COR-L47 (cell line): ENCODE measurements at places on chromosomes 16 and 17.

DNA sequence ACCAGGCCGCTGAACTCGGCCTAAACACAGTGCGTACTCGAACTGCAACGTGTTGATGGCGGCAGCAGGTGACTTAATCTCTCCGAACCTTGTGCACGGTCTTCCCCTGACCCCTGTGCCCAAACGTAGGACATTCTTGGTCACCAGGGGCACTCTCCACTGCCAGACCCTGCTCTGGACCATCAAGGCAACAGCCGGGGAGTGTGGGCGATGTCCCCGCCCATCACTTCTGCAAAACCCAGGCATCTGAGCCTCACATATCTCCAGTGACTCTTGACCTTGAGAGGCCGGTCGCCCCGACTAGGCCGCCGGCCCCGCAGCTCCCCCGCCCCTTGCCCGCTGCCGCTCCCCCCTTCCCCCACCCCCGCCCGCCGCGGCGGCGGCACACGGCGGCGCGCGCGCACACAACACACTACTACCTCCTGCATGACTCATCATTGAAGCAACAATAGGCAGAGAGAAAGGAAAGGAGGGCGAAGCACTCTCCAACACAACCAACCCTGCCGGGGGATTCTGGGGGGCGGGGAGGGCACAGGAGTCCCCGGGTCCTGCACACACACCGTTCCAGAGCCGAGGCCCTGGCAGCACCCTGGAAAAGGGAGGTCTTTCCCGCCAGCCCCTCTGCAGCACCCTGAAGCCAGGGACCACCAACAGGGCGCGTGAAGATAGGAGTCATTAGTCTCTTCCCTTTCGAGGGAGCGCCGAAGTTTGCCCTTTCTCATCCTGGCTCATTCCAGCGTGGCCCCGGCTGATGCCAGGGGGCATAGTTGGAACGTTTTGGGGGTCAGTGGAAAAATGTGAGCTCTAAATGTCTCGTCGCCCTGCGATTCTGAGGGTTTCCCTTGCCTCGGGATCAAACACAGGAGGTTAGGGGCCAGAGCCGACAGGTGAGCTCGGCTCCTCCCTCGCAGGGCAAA, 1.9 kb downstream of the MNT start:
- DNase-seq = peak; percentile 43

GRCh38 chr17:49230636-49231562, at the start of gene PHOSPHO1:
TSS of gene PHOSPHO1 (minus strand) at chr17:49230787. CDS start at chr17:49226691, 4,096 bp downstream.
- DNase-seq = peak; percentile 38

DNA sequence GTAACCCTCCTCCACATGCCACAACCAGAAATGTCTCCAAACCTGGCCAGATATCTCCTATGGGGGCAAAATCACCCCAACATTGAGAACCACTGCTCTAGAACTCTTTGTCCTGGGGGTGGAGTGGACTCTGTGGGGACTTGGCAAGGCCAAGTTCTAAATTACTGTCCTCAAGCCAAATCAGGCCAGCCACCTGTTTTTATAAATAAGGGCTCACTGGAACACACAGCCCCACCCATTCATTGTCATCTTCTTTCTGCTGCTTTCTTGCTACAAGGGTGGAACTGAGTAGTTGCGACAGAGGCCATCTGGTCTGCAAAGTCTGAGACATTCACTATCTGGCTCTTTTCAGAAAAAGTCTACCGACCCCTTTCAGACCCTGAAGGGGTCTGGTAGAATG, 26.8 kb upstream of the TMEM220 start:
- no peak for DNase-seq

- no peak for DNase-seq
Observed at GRCh38 chr17:44655983-44656710, at the start of gene MEIOC. TSS of gene MEIOC (plus strand) at chr17:44656468. CDS start at chr17:44656614, 146 bp downstream.

DNA sequence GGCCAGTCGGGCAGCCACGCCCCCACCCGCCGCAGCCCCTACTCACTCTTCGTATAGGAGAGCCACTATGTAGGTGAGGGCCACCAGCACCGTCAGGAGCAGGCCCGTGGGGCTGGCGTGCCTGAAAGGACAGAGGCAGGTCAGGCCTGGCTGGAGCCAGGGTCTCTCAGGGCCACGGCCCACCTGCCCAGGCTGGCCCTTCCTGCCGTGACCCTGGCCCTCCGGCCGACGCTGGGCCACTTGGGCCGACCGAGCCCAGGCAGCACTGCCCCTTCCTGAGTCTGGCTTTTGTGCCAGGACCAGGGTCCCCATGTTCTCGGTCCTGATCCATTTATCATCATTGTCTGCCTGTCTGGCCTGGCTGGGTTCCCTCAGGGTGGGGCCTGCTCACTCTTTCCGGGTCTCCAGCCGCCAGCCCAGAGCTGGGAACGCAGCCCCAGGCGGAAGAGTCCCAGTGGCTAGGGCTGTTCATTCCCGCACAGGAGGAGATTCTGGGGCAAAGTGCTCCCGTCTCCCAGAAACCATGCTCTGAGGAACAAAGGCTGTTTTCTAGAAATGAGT, 10.1 kb upstream of the RASD1 start:
- DNase-seq = no peak
